NCI-H2227 treated with DMSO at 0.1 percent for 48 hours (cell line): ENCODE measurements at places on chromosomes 3 and 15.

GRCh38 chr3:183817639-183818038 lies 7.7 kb downstream of the MAP6D1 start:
- DNase-seq: no peak

DNA sequence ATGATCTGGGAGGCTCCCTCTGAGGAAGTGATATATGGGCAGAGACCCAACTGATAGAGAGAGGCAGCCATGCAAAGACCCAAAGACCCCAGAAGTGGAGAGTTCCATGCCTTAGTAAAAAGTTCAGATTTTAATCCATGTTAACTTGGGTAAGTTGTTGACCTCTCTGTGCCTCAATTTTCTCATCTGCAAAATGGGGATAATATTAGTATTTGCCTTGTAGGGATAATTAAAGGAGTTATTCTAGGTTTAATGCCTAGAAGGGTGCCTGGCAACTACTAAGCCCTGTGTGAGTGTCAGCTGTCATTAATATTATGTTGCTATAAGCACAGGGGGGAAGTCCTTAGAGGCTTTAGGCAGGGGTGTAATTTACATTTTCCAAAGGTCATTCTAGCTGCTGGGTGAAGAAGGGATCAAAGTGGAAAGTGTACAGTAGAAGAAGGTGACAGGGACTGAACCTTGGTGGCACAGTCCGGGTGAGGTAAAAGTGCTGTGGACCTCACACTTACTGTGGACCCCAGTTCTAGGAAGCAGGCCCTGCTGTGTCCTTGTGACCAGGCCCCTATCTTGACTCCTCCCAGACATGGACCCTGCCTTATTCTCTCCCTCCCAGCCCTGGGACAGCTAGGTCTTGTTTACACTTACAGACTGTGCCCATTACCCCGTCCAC lies 3.0 kb upstream of the RAD18 start:
- DNase-seq: no peak

GRCh38 chr3:155106119-155106518 lies 26.0 kb downstream of the MME start:
- no peak for DNase-seq

DNA sequence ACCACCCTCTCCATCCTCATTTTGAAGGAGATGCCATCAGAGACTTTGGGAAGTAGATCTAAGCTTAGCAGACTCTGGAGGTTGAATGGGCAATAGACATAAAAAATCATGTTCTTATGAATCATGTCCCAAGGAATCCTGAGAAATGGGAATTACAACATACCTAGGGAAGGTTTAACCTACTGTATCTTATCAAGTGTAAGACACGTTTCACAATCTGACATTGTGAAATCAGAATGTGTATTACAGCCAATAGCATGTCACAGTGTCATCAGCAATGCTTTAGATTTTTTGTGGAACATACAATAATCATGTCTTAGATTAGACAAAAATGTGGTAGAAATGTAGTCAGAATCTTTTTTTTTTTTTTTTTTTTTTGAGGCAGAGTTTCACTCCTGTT lies 332.4 kb upstream of the TLE3 start:
- DNase-seq: no peak

- no peak for DNase-seq
These were observed 130.0 kb downstream of the RBMS3 start for GRCh38 chr3:29410660-29411405.

DNA sequence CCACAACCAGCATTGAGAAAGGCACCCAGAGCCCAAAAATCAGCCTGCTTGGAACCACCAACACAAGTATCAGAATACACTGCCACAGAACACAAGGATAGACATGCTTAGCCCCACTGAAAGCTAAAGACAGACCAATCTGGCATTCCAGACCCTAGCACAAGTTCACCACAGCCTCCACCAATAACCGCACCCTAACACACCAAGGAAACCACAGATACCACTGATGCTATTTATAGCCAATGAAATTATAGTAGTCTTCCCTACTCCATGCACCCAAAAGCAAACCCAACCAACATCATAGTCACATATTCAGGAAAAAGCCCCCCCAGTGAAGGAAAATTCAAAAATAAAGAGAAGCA lies 83.9 kb upstream of the STT3B start:
- no peak for DNase-seq

GRCh38 chr3:101890716-101891115 lies 41.4 kb downstream of the NFKBIZ start:
- no peak for DNase-seq

DNA sequence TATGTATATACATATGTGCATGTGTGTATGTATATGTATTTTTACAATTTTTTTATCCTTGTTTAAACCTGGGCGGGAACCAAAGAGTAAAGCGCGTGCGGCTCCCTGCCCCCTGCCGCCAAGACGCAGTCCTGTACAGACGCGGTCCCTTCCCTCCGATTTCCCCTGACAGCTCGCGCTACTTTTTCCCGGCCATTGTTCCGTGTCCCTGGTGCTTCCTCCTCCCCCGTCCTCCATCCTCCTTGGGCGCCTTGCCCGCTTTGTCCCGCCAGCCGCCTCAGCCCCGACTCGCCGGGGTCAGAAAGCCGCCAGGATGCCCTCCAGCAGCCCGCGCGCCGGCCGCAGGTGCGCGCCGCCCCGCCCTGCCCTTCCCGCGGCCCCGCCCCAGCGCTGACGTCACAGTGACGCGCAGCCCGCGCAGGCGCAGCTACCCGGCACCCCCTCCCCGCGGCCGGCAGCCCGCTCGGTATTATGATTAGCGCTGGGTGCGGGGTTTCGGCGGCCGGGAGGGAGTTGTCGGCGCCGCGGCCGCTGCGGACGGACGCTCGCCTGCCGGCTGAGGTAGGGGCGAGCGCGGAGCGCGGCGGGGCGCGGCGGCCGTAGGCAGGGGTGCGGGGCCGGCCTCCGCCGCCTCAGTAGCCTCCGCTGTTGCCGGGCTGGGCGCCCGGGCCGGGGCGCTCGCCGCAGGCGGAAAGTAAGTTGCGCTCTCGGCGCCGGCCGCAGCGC lies at the start of gene SNRK:
SNRK (plus strand) TSS at position 426 of the 726 bp plus-strand sequence. CDS start 16,664 bp downstream, outside the sequence.
- DNase-seq: peak; percentile 84

DNA sequence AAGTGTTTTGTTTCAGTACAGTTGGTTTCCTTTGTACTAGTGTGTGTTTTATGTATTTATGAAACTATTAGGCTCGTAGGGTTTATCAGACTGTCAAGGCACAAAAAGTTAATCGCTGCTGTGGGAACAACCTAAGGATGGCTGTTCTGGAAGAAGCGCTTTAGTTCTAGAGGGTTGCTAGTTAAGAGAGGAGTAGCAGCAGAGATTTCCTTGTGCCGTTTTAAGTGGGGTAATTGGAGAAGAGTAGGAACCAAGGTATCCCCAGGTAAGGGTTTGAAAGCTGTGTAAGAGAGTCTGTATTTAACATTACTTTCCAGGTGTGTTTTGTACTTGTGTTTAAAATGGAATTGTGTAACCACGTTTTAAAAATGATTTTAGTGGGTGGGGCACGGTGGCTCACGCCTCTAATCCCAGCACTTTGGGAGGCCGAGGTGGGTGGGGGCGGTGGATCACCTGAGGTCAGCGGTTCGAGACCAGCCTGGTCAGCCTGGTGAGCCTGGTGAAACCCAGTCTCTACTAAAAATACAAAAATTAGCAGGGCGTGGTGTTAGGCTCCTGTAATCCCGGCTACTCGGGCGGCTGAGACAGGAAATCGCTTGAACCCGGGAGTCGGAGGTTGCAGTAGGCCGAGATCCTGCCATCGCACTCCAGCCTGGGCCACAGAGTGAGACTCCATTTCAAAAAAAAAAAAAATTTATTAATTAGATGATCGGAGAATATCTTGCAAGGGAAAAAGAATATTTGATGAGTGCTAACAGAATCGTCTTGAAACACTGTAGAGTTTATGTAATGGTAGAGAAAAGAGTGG lies 2.6 kb downstream of the MORF4L1 start:
- no peak for DNase-seq

GRCh38 chr3:183802989-183803388 lies 22.4 kb downstream of the MAP6D1 start:
- no peak for DNase-seq

GRCh38 chr3:9079676-9080075 lies 116.4 kb upstream of the RAD18 start:
- DNase-seq: no peak

GRCh38 chr3:160921020-160921635 lies 165.1 kb downstream of the PPM1L start:
- peak; percentile 42 for DNase-seq

DNA sequence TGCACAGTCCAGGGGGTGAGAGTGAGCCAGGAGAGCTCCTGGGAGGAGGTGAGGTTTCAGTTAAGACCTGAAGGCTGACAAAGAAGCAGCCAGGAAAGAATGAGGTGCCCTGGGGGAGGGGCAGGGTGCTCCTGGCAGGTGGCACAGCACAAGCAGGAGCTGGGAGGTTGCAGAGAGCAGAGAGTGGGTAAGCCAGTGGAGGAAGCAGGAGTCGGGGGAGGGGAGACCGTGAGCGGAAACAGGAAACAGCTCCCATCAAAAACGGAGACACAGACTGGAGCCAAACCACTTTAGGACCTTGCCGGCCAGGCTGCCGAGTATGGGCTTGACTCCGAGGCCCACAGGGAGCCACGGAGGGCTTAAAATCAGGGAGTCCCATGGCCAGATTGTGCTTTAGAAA lies 12.1 kb upstream of the FBLN2 start:
- DNase-seq: no peak

- no peak for DNase-seq
These were observed 7.0 kb downstream of the TLR9 start for GRCh38 chr3:52218454-52218853.

- DNase-seq: no peak
These were observed 30.4 kb upstream of the LIMD1 start for GRCh38 chr3:45564172-45564571.

- no peak for DNase-seq
These were observed 83.4 kb downstream of the MESD start for GRCh38 chr15:80906159-80906766.

GRCh38 chr15:50113992-50114780 lies 4.8 kb downstream of the ATP8B4 start:
- DNase-seq: no peak

DNA sequence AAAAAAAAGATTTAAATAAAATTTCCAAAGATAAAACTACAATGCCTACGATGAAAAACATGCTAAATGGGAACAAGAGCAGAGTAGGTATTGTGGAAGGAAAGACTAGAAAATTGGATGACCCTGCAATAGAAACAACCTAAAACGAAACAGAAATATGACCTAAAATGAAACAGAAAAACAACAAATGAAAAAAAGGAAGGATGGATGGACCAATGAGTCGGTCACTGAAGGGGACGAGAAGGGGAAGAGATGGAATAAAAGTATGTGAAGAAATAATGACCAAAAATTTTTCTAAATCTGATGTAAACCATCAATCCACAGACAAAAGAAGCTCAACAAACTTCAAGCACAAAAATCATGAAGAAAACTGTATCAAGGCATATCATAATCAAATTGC lies 44.8 kb downstream of the TBC1D2B start:
- no peak for DNase-seq

DNA sequence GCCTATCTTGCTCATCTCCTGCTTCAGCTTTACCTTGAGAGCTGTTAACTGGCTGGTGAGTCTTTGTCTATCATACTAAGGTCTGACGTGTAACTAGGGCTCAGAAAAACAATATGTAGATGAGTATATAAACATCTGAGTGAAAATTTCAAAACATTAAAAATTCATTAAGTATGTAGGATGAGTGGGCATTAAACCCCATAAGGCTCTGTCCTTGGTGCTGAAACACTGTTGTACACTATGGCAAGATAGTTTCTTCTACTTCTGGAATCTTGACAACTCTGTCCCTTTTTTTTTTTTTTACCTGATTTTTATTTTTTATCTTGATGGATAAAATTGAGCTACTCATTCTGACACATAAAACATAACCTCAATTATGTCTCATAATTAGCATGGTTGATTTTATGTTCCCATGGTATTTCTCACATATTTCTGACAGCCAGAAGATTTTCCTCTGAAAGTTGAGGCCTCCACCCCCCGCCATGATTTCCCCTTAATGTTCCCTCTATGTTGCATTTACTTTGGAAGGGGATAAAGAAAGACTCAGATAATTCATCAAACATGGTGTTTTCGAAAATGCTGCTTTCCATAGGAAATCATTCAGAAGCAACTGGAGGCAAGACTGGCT lies 54.3 kb downstream of the DGKG start:
- DNase-seq: no peak

GRCh38 chr3:141275511-141275910 lies 43.9 kb downstream of the PXYLP1 start:
- no peak for DNase-seq

- DNase-seq: no peak
These were observed 145.8 kb upstream of the THRB start for GRCh38 chr3:24640330-24640877.

GRCh38 chr3:27637346-27637995 lies 84.7 kb downstream of the EOMES start:
- DNase-seq: no peak

GRCh38 chr3:86794361-86795065 lies 196.4 kb downstream of the VGLL3 start:
- DNase-seq: no peak

GRCh38 chr3:58668247-58668646 lies 1.7 kb upstream of the FAM3D start:
- no peak for DNase-seq

DNA sequence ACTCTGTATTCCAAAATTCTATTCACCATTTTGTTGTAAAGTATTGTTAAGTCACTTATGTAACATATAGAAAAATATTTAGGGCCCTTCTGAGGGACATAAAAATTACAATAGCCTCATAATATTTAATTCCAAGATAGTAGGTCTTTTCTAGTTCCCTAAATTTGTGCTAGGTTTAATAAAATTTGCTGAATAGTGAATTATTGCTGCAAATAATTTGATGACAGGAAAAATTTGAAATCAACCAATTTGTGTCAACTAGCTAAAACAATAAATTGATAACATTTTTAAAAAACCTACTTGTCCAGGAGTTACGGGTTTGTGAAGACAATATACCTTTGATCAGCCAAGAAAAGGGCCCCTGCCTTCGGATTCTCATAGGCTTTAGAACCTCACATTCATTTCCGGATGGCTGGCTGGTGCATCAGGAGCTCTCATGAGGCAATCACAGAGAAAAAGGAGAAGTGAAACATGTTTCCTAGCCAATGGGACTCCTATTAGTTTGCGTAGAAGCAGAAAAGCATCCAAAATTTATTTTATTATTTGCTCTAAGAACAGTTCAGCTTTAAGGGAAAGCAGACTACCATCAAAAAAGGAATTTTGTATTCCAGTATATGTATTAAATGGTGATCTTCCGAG lies 177.2 kb downstream of the LRRC3B start:
- no peak for DNase-seq

DNA sequence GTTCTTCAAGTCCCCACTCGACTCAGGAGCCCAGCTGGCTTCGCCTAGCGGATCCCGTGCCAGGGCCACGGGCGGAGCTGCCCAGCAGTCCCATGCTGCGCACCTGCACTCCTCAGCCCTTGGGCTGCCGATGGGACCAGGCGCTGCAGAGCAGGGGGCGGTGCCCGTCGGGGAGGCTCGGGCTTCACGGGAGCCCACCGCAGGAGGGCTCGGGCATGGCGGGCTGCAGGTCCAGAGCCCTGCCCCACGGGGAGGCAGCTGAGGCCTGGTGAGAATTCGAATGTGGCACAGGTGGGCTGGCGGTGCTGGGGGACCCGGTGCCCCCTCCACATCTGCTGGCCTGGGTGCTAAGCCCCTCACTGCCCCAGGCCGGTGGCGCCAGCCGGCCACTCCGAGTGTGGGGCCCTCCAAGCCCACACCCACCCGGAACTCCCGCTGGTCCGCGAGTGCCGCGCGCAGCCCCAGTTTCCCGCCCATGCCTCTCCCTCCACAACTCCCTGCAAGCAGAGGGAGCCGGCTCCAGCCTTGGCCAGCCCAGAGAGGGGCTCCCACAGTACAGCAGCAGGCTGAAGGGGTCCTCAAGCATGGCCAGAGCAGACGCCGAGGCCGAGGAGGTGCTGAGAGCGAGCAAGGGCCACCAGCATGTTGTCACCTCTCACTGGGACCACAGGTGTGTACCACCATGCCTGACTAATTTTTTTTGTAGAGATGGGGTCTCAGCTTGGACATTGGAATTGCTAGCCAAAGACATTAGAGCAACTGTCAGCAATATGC lies 17.0 kb downstream of the RAB7A start:
- DNase-seq: no peak
